Dermis blood vessel endothelial cell (primary cell): ENCODE measurements at places on chromosomes 2 and 18. TPM values are rescaled to one million over a fixed set of nuclear protein-coding genes. Genes with fewer than 3 reads are reported as not detected.

DNA sequence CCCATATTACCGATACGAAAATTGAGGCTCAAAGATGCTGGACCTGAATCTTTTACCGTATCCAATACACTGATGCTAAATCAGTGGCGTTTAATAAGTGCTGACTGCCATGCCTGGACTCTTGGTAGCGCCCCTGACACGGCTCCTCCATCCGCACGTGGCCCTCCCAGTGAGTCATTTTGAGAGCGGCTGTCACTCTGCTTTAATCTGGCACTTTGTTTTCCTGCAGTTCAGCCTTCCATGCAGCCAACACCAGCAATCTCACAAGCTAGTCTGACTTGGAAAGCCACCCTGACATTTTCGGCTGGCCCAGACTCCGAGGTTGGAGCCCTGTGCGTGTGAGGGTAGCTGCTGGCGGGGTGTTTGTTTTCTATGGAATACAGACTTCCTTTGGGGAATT is 155.1 kb upstream of the LMAN1 start:
- peak; percentile 62 for DNase-seq

DNA sequence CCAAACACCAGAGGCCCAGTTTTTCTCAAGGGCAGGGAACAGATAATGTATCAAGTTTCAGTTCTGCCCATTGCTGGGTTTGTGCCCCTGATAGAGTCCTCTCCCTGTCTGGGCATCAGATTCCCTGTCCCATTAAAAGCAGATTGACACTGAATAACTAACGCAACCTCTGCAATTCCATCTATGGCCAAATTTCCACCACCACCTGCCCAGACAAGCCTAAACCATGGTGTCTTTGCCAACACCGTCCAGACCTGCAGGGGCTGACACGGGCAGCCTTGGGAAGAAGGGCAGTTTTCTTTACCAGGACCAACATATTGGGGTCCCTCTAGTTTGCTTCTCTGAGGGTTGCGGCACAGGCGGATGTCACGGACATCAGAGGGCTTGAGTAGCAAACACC is 26.4 kb upstream of the PAX8 start:
- no peak for DNase-seq

GRCh38 chr2:111946294-111947114 is 48.1 kb downstream of the MERTK start:
- DNase-seq: peak; percentile 58

GRCh38 chr2:197932374-197932773 is 128.0 kb downstream of the PLCL1 start:
- no peak for DNase-seq

DNA sequence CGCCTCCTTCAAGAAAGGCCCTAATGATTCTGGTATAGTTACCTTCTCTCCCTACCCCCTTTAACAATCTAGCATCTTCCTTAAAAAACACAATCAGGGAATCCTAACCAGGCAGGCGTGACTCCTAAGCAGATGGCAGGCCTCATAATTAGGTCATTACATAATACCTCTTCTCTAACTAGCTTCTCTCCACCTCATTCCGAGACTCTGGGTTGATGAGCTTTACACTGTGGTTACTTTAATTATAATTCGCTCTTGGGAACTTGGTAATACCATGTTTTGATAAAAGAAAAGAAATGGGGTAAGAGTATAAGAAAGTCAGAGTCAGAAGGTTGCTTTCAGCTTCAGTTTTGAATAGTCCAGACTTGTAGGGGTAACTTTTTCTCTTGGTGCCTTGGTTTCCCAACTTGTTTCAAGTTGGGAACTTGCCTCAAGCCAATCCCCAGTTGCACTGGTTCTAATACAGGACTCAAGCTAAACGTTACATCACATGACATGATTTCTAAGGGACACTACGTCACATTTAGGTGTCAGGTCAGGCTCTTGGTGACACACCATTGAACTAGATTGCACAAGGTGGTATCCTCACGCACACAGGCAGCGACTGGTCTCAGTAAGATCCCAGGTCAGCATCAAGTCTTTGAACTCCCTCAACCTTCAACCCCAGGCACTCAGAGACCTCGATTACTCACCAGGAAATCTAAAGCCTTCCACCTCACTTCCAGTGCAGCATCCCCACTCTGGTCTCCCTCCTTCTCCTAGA is 59.2 kb downstream of the AAK1 start:
- DNase-seq: no peak

GRCh38 chr18:55380589-55380988 is 207.4 kb downstream of the TCF4 start:
- no peak for DNase-seq

GRCh38 chr2:204152616-204153015 is 216.1 kb downstream of the ICOS start:
- peak; percentile 3 for DNase-seq

DNA sequence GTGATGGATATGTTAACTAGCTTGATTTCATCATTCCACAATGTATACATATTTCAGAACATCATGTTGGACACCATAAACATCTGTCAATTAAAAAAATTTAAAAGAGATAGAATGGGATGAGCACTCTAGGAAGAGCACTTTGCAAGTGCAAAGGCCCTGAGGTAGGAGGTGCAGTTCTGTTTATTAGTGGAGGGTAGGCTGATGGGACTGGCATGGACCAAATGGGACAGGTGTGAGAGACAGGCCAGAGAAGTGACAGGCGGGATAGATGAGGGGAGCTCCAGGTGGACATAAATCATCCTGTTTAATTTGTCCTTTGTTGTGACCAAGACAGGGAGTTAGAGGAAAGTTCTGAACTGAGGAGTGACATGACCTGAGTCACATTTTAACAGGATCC is 477.9 kb downstream of the TSN start:
- DNase-seq: no peak

GRCh38 chr18:5868218-5868854 is 27.0 kb downstream of the TMEM200C start:
- DNase-seq: peak; percentile 92

DNA sequence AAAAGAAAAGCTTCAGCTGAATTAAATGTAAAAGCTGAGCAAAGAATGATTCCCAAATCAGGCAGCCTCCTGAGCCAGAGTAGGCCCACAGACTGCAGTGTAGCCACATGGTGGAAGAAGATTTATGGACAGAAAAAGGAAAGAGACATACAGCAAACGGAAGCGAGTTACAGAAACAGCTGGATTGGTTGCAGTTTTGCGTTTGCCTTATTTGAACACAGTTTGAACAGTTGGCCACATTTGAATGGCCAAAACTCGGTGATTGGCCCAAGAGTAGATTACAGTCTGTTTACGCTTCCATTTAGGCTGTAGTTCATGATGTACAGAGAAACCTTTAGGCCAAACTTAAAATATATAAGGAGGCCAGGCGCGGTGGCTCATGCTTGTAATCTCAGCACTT is 35.1 kb downstream of the SH2D6 start:
- no peak for DNase-seq

GRCh38 chr2:2873450-2873811 is 504.2 kb downstream of the EIPR1 start:
- no peak for DNase-seq

DNA sequence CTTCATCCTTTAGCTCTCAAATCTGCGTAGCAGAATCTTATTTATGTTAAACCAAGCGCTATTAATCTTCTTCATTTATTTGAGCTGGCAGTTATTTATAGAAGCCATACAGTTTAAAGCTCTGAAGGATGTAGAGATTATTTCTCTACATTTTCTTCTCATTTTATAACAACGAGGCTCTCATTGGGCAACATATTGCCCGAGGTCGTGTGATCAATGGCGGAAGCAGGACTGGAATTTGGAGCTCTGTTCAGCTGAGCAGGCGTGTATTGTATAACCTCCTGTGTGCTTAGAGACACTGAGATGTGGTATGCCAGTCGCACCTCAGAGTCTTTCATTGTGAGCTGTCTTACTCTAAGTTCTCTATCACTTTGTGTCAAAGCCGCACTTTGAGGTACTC is 17.5 kb upstream of the DRC1 start:
- no peak for DNase-seq

- no peak for DNase-seq
Observed at GRCh38 chr2:144323946-144324345, 196.0 kb downstream of the ZEB2 start.

DNA sequence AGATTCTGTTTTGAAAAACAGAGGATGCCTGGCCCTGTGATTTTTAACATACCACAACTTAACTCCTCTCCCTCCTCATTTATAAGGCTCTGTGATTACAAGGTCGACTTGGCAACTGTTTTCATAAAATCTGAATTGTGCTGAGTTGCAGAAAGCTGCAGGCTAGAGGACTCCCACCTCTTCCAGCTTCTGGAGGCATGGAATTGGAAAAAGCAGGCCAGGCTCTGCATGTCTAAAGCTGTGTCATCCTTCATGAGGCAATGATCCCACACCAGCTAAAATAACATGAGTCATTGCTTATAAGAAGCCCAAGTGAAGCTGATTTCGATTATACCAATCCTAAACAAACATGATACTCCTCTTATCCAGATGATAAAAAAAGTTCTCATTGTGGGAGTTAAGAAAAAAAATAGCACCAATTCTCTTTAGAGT is 11.7 kb downstream of the ARHGAP28 start:
- DNase-seq: peak; percentile 74

GRCh38 chr2:29262681-29263260 is 147.6 kb downstream of the CLIP4 start:
- DNase-seq: no peak

GRCh38 chr2:240732184-240732583 is 40.5 kb downstream of the AQP12A start:
- no peak for DNase-seq

DNA sequence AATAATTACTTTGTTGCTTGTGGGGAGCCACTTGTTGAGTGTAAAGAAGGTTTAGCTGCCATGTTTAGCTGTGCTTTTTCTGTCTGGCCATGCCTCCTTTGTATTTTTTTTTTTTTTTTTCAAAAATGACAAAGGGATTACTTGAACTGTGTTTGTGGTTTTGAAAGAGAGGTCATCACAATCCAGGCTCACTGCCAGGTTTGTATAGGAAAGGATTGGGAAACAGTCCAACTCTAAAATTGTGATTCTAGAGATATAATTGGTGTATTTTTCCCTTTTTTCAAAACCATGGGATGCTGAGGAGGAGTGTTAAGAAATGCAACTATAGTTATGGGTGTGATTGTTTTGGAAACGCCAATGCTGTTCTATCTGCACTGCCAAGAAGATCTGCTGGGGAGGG is 4.3 kb downstream of the ITPRIPL1 start:
- DNase-seq: peak; percentile 88

DNA sequence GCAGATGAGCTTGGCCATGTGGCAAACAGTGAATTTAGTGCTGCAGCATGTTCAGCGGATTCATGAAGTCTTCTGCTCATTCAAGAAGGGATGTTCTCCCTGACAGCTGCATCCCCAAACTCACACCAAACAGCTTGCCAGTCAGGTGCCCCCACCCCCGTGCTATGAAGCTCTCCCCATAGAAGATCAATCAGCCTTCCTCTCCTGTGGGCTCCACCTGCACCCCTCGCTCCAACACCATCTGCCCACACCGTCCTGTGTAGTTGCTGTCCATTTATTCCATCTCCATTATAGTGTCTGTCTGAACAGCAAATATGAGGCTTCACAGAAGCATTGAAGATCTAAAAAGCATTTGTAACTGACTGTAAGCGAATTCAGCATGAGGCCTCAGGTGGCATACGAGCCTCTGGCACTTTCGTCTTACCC is 218.9 kb downstream of the BCL2 start:
- DNase-seq: no peak

- DNase-seq: no peak
Observed at GRCh38 chr2:237326266-237327171, 87.4 kb downstream of the COL6A3 start.

DNA sequence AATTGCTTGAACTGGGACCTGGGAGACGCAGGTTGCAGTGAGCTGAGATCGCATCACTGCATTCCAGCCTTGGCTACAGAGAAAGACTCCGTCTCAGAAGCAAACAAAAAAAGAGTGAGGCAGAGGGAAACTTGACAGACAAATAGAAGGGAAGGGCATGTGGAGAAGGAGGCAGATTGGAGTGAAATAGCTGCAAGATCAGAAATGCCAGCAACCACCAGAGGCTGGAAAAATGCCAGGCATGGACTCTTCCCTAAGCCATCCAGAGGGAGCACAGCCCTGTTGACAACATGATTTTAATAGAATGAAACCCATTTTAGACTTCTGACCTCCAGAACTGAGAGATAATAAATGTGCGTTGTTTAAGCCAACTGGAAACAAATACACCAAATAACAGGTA is 447.2 kb upstream of the SPHKAP start:
- no peak for DNase-seq

DNA sequence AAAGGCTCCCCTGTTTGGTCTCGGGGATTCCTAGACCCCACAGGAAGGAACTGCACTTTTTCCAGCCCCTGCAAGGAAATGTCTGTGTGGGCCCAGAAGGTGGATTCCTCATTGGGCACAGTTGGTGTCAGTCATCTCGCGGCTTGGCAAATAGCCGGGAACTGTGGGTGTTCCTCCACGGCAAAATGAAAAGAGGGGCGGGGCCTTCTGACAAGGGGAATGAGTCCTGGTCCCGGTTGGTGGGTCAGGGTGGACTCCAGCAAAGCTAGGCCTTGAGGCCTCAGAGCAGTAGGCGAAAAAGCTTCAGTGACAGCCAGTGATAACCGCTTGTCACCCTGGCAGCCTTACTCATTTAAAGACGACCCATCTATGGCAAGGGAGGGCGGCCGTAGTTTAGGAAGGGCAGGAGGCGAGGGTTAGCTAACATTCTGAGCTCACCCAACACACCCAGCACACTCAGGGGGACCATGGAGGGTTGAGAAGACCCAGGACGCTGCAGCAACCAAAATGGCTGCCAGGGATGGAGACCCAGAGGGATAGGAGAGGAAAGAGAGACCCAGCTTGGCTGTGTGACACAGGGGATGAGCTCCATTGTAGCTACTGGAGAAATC is 16.5 kb downstream of the SLC4A3 start:
- DNase-seq: no peak

DNA sequence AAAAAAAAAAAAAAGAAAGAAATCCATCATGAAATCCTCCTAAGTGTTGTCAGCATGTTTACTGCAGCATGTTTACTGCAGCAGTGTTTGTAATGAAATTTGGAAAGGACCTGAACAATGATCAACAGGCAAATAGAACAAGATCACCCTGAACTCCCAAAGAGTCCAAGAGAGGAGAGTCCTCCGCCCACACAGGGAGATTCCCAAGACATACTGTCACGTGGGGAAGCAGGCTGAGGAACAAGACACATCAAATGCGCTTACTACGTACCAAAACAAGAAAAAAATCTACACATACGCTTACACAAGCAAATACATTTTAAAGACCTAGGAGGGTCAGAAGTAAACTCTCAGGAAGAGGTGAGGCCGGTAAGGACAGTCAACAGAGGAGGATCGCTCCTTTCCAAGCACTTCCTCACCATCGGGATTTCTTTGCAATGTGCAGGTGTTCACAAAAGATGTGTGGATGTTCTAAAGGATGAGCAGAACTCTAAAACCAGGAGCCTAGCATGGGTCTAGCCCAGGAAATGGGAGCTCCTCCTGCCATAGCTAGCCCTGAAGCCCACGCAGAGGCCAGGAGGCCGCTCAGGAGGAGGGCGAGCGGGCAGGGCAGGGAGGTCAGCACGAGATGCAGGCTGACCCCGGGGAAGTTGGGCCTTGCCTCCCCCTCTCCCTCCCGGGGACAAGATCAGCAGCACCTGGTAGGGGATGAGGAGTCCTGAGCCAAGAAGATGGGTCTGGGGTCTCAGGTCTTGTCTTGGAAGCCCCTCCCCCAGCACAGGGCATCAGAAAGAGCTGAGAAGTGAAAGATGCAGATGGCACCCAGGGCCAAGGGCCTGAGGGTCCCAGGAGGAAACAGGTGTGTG is 66.4 kb downstream of the ZNF516 start:
- no peak for DNase-seq

The PPM1G gene
- 109 and 164 TPM in 2 replicates for total RNA-seq

The PSME4 gene
- 30.0 and 71.6 TPM in 2 replicates for total RNA-seq

The ACVR1C gene
- total RNA-seq: 0.17 TPM in 1 of 2 replicates, not detected in the other

The SEH1L gene
- total RNA-seq: 63.0 and 84.0 TPM in 2 replicates

The RAX gene
- not detected in 2 replicates for total RNA-seq

The CDKL4 gene
- 0.51 and 0.98 TPM in 2 replicates for total RNA-seq

The ABCA12 gene
- under 0.01 and 0.33 TPM in 2 replicates for total RNA-seq

The SLC39A10 gene
- total RNA-seq: 32.9 and 34.7 TPM in 2 replicates

The AMER3 gene
- not detected in 2 replicates for total RNA-seq
